LHCN-M2 (cell line): ENCODE measurements at places on chromosomes 1 and 21. TPM values are rescaled to one million over a fixed set of nuclear protein-coding genes. Genes with fewer than 3 reads are reported as not detected.

PTGFR gene
- 26.5 and 32.8 TPM in 2 replicates for total RNA-seq

SYF2 gene
- total RNA-seq: 50.4 and 52.6 TPM in 2 replicates

LRRC71 gene
- not detected in 2 replicates for total RNA-seq

FCRLB gene
- 0.64 and 0.75 TPM in 2 replicates for total RNA-seq

NHLH2 gene
- total RNA-seq: 0.19 and 0.63 TPM in 2 replicates

ACKR1 gene
- total RNA-seq: not detected in 2 replicates

LCK gene
- not detected in 2 replicates for total RNA-seq

DNA sequence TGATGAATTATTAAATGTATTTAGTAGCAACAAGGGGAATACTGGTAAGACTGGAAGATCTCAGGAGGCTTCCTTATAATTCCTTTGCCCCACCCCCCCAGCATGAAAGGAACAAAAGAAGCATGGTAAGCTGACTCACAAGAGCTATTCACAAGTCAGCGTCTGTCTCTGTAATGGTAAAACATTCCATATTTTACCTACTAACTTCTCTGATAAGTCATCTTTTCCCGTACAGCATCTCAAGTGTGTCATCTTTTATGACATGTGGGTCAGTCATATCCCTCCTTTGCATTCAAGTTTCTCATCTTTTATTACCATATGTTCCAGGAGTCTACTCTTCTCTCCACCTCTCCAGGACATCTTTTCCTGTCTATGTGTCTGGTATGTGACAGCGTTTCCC lies 241.3 kb downstream of the PLA2G4A start:
- no peak for DNase-seq

GRCh38 chr1:8873506-8874229 lies 4.8 kb downstream of the ENO1 start:
- peak; percentile 99 for DNase-seq

DNA sequence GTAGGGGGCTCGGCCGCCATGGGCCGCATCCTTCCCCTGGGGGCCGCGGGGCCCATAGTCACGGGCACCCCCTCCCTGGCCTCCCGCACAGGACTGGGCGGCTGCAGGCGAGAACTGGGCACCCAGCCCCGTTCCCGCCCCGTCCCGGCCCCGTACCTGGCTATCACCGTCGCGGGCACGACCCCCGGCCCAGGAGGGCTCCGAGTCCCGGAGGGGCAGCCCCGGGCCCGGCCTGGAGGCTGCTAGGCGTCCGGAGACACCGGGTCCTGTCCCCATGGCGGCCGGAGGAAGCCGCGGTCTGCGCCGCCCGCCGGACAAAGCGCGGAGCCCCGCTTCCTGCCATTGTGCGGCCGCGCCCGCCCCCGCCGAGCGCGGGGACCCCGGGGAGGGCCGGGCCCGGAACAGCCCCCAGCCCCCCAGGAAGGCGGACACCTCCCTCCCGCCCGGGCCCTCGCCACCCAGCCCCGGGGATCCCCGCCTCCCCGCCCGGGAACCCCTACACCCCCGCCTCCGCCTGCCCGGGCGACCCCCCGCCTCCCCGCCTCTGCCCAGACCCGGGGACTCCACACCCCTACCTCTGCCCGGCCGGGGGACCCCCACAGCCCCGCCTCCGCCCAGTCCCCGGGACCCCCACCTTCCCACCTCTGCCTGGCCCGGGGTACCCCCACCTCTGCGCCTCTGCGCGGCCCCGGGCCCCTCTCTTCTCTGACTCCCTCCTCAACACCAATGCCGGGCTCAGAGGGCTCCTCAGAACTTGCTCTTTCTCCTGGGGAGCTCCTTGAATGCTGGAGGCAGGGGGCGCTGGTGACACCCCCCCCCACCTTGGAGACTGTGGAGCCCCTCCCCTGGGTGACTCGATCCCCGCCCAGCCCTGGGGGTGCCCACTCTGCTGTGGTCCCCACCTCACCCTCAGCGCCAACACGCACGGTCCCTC lies 6.0 kb downstream of the PLEKHG5 start:
- no peak for DNase-seq

DNA sequence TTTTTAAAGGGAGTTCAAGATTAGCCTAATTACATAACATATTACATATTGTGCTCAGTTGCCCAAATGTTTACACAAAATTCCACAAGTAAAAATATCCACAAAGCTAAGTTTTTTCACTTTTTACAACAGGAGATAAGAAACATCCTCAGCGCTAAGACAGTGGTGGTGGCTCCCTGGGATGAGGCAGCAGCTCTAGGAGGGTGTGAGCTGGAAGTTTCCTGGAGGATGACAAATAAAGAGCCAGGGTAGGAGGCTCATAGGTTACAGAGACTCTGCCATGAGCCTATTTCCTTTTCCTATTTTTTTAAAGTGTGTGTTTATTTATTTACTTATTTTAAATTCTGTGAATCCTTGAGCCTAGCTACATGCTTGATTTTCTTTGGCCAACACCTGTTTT lies 91.7 kb downstream of the COL24A1 start:
- DNase-seq: no peak

- peak; percentile 58 for DNase-seq
Measured at GRCh38 chr1:65478379-65479026, 58.0 kb downstream of the LEPR start.

- DNase-seq: no peak
Measured at GRCh38 chr1:236880209-236880608, 85.1 kb downstream of the MTR start.

DNA sequence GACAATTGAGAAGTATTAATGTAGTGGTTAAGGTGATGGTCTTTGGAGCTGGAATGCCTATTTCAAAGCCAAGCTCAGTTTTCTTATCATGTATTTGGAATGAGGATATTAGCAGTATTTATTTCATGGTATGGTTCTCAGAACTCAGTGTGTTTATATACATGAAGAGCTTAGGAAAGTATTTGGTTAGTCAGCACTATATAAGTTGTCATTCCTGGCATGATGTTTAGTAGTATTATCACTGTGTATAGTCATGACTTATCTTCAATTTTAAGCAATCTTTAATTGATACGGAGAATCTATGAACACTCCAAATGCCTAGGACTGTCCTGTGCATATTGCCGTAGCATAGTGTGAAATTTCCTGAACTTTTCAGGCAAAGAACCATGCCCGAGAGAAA lies 501.9 kb upstream of the USP24 start:
- DNase-seq: no peak

GRCh38 chr1:37699147-37699546 lies 6.8 kb downstream of the CDCA8 start:
- no peak for DNase-seq

DNA sequence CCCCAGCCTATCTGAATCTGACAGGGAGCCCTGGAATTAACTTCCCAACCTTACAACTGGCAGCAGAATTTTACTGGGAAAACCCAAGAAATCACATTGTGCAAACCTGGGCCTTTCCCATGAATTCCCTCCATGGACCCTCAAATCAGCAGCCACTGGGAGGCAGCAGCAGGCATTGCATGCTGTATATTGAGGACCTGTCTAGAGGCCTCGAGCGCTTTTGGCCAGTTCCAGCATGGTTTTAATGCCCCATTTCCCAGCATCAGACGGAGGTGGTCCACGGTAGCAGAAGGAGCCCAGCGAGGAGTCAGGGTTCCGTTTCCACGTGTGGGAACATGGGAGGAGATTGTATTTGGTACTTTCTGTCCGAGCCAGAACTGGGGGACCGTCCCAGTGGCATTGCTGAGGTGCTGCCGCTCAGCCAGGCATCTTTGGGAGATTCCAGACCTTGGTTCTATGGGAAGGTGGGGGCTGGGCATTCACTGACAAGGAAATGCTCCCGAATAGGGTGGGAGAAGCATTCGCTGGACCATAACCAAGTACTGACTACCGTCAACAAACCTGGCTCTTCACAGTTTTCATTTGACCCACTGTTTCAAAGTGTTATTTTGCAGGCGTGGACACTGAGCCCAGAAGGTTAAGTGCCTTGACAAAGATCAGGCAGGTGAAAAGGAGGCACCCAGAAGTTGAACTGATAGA lies 15.9 kb downstream of the BMP8A start:
- DNase-seq: no peak

DNA sequence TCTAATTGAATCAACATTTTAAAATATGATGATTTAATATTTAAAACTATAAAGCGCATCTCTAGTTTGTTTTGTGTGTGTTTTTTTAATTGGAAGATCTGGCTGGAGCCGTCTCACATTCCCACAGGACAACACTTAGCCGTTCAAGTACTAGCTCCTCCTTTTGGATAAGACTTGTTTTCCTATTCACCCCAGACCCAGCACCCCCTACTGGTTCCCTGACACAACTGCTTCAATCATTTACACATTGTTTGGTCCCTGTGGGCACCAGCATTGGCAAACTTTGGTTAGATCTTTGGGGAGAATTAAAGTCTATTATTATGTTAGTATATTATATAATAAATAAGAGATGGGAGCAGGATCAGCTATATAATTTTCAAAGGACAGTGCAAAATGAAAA lies 34.5 kb downstream of the TYW3 start:
- peak; percentile 35 for DNase-seq

- no peak for DNase-seq
Measured at GRCh38 chr1:201905234-201905890, 16.7 kb downstream of the SHISA4 start.

DNA sequence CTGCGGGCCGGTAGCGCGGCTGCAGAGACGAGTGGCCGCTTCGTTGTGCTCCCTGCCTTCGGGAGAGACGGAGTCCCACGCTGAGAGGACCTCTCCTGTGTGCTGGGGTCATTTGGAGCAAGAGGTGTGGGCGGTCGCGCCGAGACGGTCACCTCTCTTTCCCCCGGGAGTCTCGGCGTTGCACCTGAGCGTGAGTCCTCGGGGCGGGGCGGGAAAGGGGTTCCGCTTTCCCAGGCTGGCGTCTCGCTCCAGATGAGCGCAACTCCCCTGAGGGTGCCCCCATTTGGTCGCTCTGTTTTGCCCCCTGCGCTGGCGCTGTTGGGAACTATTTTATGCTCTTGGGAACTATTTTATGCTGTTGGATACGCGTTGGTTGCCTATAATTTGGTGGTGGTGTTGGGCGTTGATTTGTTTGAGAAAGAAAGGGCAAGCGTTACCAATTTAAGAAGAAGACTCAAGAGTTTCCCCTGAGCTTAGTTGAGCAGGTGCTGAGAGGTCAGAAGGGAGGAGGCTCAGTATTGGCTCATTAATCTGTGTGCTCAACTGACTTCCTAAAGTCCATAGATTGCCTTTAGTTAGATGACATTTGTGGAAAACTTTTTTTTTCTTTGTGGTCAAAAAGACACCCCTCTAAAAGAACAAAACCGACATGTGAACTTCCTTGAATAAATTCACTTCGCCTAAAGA lies 683 bp downstream of the LRRC8B start:
- DNase-seq: no peak

DNA sequence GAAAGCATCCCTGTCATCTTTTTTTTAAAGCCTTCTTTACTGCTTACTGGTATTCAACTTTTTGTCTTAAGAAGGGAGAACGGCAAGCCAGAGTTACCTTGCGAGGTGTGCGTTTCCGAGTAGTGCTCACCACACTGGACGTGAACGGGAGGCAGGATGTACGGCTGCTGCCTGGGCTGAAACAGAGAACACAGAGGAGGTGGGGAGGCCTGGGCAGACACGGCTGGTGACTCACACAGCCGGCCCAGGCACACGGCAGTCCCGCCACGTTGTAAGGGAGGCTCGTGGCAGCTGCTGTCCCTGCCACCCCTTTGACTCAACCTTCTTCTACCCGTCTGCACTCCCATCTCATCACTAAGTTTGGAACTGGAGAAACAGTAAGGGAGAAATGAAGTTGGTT lies 105.8 kb downstream of the SMYD2 start:
- DNase-seq: peak; percentile 88

GRCh38 chr1:91876040-91876470 lies 9.9 kb downstream of the TGFBR3 start:
- no peak for DNase-seq
